ENCODE measurements at places on chromosomes 5 and 9. TPM values are rescaled to one million over a fixed set of nuclear protein-coding genes. Genes with fewer than 3 reads are reported as not detected.
A peak's percentile ranks its signal among the peaks of the same experiment; 100 is the strongest.

Gene PCDHB9
- 4.3 TPM for polyA plus RNA-seq

Gene GRM6
- polyA plus RNA-seq, result 1.9 TPM

Gene MSX2
- 1.0 TPM for polyA plus RNA-seq

Gene FAXDC2
- polyA plus RNA-seq, result 42.6 TPM

Gene HK3
- 0.18 TPM for polyA plus RNA-seq

Gene MCC
- polyA plus RNA-seq, result 33.2 TPM

Gene VCAN
- 398 TPM for polyA plus RNA-seq

Gene PCDHB13
- 9.3 TPM for polyA plus RNA-seq

Gene TAS2R1
- polyA plus RNA-seq, result 0.42 TPM

Gene TMC1
- 1.3 TPM for polyA plus RNA-seq

Gene FRMD3
- polyA plus RNA-seq, result 20.9 TPM

Gene PHF2
- polyA plus RNA-seq, result 37.8 TPM

Gene NR4A3
- polyA plus RNA-seq, result 0.18 TPM

Gene ZDHHC21
- 27.4 TPM for polyA plus RNA-seq

Gene CANX
- polyA plus RNA-seq, result 563 TPM

Gene ZNF608
- 83.4 TPM for polyA plus RNA-seq

DNA sequence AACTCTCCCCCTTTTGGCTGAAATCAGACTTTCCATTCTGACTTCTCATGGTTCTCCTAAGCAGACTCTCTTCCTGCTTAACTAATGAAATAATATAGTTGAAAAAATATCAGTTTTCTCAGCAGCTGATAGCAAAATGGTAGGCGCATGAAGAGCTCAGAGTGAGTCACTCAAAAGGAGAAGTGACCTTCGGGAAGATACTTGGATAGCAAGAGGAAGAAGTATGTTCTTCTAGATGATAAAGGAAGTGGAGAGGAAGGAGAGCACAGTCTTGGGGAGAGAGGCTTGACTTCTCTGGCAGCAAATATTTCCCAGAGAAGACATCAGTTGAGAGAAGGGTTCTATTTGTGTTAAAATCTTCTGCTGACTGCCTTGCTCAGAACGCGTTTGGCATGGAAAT lies 101.5 kb downstream of the TAF11L14 start:
- DNase-seq, result no peak

DNA sequence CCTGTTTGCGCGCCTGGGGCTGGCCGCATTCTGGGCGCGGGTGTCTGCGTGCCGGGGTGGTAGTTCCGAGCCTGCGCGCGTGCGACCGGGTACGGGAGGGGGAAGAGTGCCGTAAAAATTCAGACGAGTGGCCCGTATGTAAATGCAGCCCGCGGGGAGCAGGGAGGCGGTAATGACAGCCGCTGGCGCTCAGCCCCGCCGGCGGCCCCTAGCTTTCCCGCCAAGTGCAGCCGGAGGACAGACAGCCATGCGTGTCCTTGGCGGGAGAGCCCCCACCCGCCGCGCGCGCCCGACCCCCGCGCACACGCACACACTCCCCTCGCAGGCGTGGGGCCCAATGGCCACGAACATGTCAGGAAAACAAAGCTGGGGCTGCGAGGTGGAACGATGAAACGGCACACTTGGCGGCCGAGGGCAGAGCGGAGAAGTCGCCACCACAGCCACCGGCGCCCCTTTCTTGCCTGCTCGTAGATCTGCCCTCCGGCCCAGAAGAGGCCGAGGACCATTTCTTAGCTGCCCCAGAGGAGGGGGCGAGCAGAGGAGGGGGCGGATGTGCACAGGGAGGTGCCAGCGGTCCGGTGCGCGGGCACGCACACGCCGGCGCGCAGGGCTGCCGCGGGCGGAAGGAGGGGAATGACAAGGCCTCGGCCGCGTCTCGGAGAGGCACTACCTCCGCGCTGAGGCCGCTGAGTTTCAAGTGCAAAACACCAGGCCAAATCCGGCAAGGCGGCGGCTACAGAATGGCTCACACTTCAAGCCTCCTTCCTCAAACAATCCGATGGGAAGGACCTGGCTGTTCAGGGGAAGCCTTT lies 208.4 kb downstream of the MEF2C start:
- no peak for DNase-seq

GRCh38 chr9:33227008-33227398 lies 13.0 kb upstream of the SPINK4 start:
- DNase-seq, result no peak

GRCh38 chr5:96790961-96791504 lies 16.7 kb downstream of the ERAP1 start:
- no peak for DNase-seq

GRCh38 chr9:131717719-131718460 lies 22.0 kb downstream of the RAPGEF1 start:
- DNase-seq, result no peak

- DNase-seq, result no peak
Measured at GRCh38 chr9:33381231-33381791, 21.1 kb downstream of the AQP7 start.

DNA sequence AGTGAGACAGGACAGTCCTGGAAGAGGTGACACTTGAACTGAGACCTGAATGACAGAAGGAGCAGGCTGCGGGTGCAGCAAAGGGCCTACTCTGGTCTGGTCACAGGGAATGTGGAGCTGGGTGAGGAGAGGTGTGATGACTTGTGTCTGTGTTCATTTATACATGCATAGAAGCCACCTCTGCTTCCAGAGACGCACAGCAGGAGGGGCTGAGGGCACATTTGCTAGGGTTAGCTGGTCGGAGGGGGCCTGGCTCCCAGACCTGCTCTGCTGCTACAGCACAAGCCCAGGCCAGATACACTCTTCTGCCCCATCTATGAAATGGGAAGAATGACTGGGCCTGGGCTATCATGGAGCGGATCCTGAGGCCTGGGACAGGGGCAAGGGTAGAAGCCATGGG lies 15.6 kb downstream of the UNC5A start:
- DNase-seq, result no peak

DNA sequence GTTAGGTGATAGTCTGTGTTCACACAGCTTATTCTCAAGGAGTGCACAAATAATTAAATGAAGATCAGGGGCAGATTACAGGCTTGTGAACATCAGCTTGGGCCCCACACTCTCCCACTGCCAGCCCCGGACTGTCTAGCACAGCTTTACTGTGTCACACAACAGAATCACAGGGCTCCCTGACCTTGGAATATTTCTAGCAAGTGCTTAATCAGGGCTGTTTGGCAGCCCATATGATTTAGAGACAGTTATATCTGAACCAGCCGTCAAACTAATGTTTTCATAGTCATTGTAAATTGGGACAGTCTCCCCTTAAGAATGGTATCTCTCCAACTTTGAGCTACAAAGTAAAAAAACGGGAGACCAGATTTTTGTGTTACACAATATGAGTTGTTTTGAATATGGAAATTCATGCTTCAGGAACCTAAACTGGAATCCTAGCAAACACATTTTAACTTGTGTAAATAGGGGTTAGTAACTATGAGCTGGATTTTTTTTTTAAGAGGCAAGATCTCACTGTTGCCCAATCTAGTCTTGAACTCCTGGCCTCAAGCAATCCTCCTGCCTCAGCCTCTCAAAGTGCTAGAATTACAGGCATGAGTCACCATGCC lies 517.6 kb downstream of the BNC2 start:
- DNase-seq, result peak; percentile 24

DNA sequence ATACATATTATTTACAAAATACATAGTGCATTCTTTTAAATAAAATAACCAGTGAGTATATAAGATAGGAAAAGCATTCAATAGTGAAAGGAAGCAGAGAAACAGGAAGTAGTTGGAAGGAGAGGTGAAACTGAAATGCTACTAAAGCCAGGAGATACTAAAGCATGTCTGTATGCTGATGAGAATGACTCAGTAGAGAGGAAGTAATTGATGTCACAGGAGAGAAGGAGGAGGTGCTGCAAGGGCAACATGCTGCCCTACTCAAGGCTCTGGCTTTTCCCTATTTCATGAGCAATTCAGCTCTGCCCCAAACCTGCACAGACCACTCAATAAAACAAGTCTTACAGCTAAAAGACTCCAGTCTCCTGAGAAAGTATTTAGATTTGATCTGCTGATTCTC lies 108.5 kb upstream of the TXNDC8 start:
- DNase-seq, result no peak

- no peak for DNase-seq
Measured at GRCh38 chr9:21873540-21874221, 71.2 kb downstream of the MTAP start.

- DNase-seq, result no peak
Measured at GRCh38 chr9:4550777-4551484, 60.7 kb downstream of the SLC1A1 start.

GRCh38 chr5:95988877-95989276 lies 27.2 kb upstream of the ELL2 start:
- no peak for DNase-seq

DNA sequence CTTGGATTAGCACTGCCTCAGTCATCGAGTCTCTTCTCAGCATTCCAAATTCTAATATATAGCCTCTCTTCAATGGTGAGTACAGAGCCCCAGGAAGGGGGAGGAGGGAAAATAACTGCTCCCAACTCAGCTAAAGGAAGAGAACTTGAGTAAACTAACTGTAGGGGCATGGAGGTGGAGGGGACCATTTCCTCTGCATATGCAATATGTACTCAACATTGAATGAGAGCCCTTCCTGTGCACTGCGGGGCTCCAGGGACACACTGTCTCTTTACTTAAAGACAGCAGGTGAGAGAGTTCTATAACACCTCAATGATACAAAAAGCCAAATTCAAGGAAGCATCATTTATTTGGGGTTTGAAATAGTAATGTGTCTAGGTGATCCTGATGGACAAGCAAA lies 75.1 kb downstream of the GNAQ start:
- no peak for DNase-seq

DNA sequence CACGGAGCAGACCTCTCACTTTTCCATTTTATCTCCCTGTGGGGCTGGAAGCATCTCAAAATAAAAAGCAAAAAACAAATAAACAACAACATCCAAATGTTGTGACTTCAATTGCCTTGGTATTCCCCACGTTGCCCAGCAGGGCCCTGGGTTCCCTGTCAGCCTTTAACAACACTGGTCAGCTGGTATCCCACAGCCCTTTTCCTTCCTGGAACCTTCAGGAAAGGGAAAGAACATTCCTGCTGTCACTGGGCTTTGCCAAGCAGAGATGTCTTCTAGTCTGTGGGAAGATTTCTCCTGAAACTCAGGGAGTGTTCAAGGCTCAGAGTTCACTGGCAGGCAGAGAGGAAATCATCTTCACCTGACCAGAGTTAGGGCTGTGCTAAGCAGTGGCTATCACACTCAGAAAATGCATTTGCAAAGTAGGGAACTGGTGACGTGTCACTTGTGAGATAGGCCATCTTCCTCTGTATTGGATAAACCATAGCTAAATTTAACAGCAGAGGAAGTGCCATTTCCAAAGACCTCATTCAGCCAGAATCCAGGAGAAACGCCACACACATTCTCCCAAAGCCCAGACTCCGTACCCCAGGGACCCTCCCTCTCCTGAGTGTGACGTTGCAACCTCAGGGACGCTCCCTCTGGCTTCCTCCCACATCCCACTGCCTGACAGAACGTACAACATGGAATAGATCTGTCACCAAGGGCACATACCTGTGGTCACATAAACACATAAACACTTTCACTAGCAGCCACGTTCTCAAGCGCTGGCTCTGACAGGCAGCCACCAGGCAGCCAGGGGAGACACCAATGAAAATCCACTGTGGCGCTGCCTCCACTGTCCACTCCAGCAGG lies 274.0 kb upstream of the DAPK1 start:
- no peak for DNase-seq

GRCh38 chr5:124561451-124561850 lies 185.0 kb downstream of the ZNF608 start:
- DNase-seq, result no peak

- DNase-seq, result no peak
Measured at GRCh38 chr5:94485067-94485466, 133.3 kb downstream of the KIAA0825 start.

DNA sequence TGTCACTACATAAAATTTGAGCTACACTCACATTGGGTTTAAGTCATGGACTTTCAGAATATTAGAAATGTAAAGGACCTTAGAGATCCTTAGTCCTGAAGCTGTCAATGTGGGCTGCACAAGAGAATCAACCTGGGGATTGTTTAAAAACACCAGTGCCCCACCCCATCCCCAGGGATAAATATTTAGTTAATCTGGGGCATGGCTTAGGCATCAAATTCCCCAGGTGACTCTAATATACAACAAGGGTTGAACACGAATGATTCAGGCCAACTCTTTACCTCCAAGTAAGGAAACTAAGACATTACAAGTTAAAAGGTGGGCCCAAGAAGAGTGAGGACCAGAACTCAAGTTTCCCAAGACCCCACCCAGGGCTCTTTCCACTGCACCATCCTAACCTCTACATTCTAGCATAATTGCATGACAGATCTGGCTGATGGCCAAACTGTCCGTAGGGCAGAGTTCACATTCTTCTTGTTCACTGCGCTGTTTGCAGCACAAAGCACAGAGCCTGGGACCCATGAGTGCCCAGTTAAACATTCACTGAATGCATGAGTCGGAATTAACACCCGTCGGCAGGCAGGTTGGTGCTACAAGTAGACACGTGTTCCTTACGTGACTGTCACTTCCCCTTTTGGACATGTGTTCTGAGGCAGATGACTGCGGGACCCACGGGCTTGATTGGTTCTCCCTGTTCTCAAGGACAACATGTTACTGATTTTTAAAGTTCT lies 25.2 kb downstream of the CYFIP2 start:
- DNase-seq, result peak; percentile 61

GRCh38 chr5:157978061-157978460 lies 119.1 kb upstream of the CLINT1 start:
- no peak for DNase-seq

GRCh38 chr9:72428329-72428728 lies 63.3 kb upstream of the ZFAND5 start:
- no peak for DNase-seq

DNA sequence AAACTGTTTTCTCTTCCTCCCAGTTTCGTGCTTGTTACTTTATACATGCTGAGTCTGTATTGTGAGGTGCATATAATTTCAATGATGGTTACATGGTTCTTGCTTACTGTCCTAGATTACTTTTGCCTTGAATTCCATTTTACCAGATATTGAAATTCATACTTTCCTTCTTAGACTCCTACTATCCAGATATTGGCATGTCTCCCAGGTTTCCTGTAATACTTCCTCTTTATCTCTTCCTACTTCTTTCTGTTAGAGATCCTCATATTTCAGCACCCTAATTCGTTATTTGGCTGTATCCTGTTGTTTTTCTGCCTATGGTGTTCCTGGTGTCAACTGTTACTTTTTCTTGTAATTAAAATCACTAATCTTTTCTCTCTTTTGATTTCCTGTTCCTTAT lies 522.1 kb downstream of the CCDC171 start:
- no peak for DNase-seq

DNA sequence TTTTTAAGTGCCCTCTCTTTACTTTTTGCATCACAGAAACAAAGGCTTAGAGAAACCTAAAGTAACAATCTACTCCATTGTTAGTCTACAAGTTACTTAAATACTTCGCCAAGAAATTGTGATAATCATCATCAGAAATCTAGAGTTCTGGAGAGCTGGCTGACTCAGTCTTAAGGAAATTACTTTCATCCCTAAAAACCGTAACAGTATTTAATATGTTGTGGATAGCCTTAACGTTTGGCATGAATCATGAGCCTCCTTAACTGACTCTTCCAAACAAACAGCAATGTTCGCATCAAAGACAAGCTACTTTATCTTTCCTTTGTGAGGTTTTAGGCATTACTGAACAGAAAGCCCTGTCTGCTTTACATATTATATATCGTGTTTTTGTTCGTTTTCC lies 128.7 kb downstream of the NIPBL start:
- DNase-seq, result no peak

All from left kidney (tissue), 8 donors.